Vagina (tissue), 2 donors: ENCODE measurements at places on chromosomes 1 and 21.
A peak's percentile ranks its signal among the peaks of the same experiment; 100 is the strongest.

GRCh38 chr1:174074757-174075156, 52.6 kb upstream of the RC3H1 start:
- no peak for DNase-seq

GRCh38 chr1:24020025-24020424, 39.9 kb upstream of the SRSF10 start:
- no peak for DNase-seq

DNA sequence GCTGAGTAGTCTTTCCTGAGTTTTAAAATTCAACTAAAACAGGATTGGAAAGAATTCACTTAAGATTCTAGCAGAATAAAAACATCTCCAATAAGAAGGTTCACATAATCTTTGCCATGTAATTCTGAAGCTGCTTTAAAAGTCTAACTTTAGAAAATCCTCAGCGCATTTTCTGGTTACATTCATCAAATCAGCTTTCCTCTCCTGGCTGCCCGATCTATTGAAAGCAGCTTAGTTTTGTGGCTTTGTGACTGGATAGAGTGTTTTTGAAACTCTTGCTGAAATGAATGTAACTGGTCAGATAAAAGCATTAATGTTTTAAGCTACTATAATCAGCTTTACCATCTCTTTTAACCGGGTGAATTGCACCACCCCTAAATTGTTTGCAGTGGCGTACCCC, 66.8 kb downstream of the DOP1B start:
- DNase-seq: no peak

DNA sequence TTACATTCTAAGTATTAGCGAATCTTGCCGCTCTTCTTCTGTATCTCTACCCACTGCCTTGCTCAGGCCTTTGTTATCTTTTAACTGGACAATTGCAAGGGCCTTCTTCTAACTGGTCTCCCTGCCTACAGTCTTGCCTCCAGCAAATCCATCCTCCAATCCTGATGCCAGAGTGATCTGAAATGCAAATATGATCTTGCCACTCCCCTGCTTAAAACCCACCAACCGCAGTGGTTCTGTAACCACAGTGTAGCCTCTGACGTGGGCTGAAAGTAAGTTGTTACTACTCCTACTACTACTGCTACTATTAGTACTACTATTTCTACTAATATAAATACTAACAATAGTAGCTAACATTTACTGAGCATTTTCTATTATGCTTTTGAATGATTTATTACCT, 12.4 kb downstream of the MOV10 start:
- no peak for DNase-seq

GRCh38 chr1:78622548-78622947, 2.3 kb downstream of the IFI44L start:
- no peak for DNase-seq

DNA sequence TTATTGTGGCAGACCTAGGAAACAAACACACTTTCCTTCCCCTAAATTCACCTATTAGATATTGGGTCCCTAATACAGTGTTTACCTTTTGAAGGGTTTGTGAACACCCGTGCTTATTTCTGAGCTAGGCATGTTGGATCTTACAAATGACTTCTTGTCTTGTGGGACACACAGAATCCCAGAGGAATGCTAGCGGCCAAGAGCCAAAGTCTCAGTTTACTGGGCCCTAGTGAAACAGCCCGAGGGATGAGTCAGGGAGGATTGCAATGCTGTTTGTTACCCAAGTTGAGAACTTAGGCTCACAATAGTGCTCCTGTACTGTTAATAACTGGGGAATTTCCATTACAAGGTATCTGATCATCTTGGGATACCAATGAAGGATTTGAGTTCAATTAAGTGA, 100.1 kb upstream of the AKT3 start:
- no peak for DNase-seq

DNA sequence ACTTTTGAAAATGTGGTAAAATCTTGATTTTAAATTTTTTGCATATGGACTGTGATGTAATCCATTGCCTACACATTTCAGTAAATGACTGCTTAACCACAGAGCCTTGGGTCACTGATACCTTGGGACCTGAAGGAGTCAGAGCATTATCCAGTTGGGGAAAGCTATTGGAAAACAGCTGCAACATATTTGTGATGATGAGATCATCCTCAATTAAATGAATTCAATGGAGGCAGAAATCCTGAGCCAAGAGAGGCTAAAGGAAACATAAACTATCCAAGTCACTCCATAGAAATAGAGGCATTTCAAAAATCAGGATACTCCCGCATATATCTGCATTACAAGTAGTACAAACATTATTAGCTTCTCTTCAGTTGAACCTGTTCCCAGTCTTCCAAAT, 99.8 kb upstream of the PRMT6 start:
- no peak for DNase-seq

- DNase-seq: no peak
These were observed 15.6 kb upstream of the IL10 start for GRCh38 chr1:206787891-206788290.

DNA sequence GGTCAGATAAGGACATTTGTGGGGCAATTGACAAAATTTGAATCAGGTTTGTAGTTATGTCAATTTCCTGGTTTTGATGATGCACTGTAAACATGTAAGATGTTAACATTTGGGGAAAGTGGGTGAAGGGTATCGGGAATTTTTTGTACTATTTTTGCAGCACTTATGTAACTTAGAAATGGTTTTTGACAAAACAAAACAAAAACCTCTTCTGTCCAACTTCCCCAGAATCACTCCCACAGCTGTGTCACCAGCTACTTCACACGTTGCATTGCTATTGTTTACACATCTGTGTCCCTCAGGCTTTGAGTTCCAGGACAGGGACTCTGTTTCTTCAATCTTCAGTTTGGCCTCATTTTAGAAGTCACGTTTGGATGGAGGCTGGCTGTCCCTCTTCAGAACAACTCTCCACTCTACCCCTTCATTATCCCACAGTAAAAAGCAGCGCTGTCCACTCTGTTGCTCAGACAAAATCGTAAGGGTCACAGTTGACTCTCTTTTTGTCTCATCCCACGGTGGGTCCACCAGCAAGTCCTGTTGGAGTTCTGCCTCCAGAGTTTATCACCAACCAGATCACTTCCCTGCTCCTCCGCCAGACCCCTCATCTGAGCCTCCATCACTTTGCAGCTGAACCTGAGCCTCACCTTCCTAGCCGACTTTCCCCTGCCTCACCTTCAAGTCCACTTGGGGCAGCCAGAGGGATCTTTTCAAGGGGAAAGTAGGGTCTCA, 63.2 kb downstream of the NENF start:
- DNase-seq: no peak

DNA sequence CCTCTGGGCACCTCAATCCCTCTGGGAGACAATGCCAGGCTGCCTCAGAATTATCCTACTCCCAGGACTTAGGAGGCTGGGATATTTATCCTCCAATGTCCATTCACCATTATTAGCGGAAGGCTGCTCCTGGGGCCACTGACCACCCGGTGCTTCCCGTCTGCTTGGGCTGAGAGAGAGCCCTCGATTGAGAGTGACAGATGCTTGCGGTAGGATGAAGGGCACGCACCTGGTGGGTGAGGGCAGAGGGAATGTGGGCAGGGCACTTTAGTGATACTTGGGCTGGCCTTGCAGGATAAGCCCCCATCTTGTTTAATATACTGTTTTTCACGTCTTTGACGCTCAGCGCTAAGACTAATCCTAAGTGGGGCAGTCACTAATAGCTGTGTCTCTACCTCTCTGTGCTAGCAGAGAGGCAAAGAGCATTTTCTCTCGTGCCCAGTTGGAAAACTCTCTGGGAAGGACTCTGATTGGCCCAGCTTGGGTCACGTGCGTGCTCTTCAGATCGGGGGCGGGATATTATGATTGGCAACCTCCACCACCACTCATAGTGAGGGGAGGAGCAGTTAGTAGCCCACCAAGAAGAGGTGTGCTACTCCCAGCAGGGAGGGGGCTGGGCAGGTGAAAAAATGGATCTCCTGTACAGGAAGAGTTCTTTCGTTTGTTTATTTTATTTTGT, 10.6 kb upstream of the PARS2 start:
- DNase-seq: no peak

DNA sequence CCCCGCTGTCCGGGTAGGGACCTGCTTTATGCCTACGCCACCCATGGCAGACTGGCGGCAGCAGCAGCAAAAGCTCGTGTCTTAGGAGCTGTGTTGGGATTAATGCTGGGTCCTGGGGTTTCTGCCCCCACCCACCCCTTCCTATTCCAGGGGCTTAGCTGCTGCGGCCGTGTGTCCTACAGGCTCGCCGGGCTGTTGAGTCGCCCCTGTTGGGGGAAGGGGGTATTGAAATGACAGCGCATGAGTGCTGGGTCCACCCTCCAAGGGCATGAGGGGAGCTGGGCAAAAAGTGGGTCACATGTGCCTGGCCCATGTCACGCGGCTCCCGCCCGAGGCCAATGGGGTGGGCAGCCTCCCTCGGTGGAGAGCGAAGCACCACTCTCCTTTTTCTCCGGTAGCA, 118.3 kb upstream of the COL6A1 start:
- DNase-seq: no peak

DNA sequence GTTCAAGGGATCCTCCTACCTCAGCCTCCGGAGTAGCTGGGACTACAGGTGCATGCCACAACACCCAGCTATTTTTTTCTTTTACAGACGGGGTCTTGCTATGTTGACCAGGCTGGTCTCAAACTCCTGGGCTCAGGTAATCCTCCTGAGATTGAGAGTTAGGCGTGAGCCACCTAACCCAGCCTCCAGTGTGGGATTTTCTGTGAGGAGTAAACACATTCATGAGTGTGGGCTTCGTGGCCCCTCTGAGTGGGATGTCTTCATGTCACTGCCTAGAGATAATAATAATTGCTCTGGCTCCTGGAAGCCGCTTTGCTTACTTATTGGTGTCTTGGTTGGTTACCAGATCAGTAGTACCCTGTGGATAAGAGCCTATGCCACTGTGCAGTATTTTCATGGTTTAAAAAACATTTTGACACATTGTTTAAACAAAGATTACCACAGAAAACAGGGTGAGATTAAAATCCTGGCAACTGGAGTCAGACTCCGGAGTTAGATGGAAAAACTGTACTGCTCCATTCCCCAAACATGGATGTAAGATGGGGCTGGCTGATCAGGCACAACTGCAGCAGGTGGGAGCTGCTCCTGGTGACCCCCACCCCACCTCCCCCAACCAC, 159.1 kb upstream of the RAB4A start:
- DNase-seq: no peak

GRCh38 chr1:244948416-244948815, 84.1 kb upstream of the HNRNPU start:
- DNase-seq: no peak

DNA sequence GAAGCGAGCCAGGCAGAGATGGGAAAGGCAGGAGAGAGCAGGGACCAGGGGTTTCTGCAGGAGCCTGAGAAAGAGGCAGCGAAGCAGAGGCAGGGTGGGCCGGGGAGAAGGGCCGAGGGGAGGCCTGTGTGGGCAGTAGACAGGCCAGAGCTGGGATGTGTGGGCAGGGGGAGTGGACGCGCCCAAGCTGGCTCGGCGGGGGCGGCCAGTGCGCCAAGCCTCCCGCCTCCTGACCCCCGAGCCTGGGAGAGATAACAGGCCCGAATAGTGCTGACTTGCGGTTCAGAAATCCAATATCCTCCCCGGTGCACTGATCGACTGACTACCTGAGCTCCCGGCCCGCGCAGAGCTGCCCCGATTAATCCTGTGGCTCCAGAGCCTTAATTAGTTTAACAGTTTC, 41.9 kb downstream of the AHDC1 start:
- no peak for DNase-seq

- DNase-seq: peak; percentile 85
These were observed 25.4 kb downstream of the TEX35 start for GRCh38 chr1:178538192-178538916.

GRCh38 chr21:33246963-33247362, 17.2 kb downstream of the IFNAR2 start:
- no peak for DNase-seq

GRCh38 chr1:4595341-4596225, 58.8 kb upstream of the AJAP1 start:
- DNase-seq: peak; percentile 84

DNA sequence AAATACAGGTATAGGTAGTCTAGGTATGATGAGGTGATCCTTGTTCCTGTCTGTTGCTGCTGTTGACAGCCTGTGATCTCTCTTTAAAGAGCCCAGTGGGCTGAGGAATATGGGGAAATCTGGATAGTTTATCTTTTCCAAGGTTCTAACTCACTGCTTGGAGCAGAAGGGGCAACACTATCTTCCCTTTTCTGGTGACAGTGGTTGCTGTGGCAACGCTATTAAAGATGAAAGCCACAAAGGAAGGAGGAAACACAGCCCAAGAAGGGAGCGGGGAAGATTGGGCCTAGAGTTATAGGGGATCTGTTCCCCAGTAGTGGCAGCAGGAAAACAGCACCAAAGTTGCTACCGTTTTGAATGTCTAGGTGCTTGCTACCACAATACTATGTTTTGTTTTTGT, 8.8 kb downstream of the PCP4L1 start:
- DNase-seq: no peak

- no peak for DNase-seq
These were observed 2.6 kb downstream of the IKBKE start for GRCh38 chr1:206472886-206473285.

DNA sequence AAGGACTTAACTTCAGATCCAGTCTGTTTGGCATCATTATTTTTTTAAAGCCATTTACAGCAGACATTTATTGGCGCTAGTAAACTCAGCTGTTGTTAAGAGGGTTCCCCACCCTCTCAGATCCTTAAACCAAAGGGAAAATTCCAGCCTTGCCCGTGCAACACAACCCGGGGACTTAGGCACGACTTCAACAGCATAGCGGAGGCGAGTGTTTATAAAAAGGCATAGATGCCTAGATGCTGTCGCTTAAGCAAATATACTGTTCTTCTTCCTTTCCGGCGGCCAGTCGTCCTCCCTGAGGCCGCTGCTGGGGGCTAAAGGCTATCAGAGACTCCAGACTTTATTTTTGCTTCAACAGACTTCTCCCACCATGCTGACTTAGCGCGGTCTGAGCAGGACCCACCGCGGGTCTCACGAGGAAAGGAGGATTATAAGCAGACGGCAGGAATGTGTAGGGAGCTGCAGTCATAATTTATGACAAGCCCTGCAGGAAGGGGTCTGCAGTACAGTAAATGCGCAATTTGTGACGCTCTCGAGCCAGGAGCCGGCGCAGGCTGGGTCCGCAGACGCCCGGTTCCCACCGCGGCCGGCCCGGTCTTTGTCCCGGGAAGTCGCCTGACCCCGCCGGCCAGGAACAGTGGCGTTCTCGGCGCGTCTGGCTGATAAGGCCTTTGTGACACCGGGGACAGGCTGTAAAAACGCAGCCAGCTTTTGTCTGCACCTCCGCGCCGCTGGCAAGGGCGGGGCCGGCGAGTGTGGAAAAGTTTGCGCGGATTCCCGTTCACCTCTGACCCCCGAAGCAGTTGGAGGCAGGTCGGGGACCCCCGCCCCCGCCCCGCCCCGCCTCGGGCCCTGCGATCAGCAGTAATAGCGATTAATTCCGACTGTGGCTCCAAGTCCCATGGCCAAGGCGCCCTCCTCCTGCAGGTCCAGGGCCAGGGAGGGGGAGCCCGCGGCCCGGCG, 61.2 kb upstream of the ARHGEF16 start:
- no peak for DNase-seq

DNA sequence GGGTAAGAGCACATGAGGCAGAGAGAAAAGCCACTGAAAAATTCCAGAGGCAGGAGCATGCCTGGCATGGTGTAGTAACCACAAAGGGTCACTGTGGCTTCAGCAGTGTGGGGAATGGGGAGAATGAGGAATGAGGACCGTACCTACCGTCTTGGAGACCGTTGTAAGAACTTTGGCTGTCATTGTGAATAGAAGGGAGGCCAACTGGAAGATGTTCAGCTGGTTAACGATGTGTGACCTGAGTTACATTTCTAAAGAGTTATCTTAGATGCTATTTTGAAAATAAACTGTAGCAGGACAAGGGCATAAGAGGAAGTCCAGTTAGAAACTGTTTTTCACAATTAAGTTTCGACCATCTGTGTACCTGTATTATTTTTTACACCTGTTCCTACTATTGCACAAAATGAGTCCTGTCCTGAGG, 365.5 kb upstream of the SGIP1 start:
- DNase-seq: no peak

- DNase-seq: peak; percentile 95
These were observed 33.0 kb upstream of the ADARB1 start for GRCh38 chr21:45041351-45041805.
